Stimulated activated CD4-positive, alpha-beta T cell treated with anti-CD3 and anti-CD28 coated beads, Interleukin-15, amount 100 ng/mL, for 48 hours (primary cell): ENCODE measurements at places on chromosomes 7 and 10.
A peak's percentile ranks its signal among the peaks of the same experiment; 100 is the strongest.

DNA sequence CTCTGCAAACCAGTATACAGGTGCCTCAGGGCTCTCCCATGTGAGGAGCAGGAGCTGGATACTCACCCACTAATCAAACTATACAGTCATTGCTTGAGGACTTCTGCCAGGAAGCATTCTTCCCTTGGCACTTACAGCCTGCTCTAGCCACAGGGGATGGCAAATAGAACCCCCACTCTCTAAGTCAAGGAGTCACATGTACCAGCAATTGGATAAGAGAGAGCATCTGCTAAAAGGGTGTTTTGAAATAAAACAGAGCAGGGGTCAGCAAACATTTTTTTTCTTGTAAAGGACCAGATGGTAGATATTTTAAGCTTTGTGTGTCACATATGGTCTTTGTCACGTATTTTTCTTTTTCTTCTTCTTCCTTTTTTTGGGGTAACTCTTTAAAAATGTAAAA is 865.2 kb upstream of the GHITM start:
- DNase-seq: no peak

DNA sequence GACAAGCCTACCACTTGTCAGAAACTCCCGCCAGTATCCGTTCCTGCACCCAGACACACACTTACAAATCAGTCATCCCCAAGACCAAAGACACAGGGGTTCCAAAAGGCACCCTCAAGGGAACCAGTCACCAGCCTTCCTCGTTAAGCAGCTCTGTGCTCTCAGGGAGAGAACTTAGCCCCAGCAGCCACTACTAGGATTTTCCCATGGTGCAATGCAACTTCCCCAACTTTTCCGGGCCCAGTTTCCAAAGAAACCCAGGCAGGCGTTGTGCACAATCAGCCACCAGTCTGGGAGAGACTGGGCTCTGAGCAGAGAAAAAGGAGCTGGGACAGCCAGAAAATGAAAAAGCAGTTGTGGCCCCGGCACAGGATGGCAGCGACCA is 1.2 kb downstream of the DLG5 start:
- no peak for DNase-seq

- DNase-seq: no peak
Observed at GRCh38 chr10:129090618-129091366, 376.2 kb upstream of the MGMT start.

- DNase-seq: peak; percentile 4
Observed at GRCh38 chr10:32210306-32211045, 136.5 kb downstream of the EPC1 start.

DNA sequence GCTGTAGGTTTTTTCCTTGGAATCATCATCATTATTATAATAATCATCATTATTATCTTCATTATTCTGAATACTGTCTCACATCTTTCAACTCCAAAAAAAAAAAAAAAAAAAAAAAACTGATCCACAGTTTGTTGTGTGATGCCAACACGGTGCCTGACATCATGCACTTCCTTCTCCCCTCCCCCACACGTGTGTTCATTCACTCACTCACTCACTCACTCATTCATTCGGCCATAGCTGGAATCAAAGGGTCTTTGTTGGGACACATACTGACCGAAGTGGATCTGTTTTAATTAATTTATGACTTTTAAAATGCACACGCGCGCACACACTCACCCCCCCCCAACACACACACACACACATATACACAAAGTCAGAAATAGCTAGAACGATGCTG is 177.8 kb downstream of the PIP4K2A start:
- no peak for DNase-seq

DNA sequence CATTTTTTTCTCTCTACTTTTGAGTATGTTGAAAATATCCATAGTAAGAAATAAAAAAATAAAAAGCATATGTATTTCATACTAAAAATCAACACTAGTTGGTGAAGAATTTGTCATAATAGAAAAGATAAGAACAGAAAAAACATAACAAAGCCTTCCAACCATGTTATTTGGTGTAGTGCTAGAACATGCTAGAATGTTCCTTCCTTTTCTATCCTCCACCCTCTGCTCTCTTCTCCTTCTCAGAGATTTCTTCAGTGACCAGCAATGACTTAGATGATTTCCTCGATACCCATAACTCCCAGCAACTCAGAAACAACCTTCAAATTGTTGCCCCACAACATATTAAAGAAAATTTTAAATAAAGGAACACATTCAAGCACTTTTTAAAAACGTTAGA is 2.6 kb downstream of the ZC3HAV1 start:
- no peak for DNase-seq

GRCh38 chr10:7302392-7302906 is 108.4 kb downstream of the SFMBT2 start:
- no peak for DNase-seq

DNA sequence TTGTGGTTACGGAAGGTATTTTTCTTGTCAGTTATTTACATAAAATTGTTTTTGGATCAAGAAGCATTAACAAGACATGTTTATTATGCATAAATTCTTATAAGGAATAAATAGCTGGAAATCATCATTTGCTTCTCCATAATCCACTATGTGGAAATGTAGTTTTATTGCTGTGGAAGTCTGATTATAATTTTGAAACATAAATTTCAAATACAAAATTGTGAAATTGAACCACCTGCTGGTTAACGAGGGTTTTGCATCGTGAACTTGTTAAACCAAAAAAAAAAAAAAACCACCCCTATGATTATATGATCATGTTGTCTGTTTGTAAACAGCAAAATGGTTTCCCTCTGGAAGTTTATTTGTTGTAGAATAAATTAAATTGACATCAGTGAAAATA is 25.9 kb downstream of the ABRAXAS2 start:
- no peak for DNase-seq

- no peak for DNase-seq
Observed at GRCh38 chr10:8061274-8062211, 7.1 kb downstream of the GATA3 start.

GRCh38 chr10:78378192-78378591 is 344.5 kb downstream of the RPS24 start:
- DNase-seq: no peak
